ENCODE measurements at places on chromosomes 16 and 17.

DNA sequence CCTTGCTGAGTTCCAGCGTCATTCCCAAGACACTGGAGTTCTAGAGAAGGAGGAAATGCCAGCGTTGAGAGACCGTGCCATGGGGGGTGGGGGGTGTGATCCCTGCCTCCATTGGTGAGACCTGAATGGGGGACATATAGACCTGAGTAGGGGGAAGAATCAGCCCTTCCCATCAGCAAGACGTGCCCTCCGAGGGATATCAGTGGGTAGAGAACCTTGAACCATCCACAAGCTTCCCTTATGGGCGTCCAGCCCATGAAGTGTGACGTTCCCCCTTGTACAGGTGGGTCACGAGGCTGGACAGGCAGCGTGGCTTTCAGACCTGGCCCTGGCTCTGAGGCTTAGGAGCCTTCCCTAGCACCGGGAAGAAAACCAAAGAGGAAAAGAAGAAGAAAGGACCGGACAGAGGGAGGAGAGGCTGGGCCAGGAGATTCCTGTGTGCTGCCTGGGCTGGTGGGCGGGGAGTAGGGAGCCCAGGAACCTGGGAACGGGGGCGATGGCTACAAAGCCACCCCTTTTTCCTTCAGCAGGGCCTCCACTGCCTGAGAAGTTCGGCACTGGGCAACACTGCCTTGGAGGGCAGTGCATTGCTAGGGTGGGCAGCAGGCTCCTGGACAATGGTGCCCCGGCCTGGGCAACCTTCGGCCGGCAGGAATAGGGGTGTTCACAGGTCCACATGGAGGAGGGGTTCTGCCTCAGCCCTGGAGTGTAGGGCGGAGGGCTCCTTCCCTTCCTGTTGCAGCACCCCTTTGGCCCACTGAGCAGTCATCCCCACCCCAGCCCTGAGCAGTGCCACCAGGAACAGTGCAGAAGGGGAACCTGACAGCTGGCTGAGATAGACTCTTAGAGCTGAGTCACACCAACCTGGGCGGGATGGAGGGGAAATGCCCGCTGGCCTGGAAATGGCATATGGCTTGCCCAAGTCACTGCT is 7.2 kb downstream of the RAB11FIP4 start:
- no peak for DNase-seq

DNA sequence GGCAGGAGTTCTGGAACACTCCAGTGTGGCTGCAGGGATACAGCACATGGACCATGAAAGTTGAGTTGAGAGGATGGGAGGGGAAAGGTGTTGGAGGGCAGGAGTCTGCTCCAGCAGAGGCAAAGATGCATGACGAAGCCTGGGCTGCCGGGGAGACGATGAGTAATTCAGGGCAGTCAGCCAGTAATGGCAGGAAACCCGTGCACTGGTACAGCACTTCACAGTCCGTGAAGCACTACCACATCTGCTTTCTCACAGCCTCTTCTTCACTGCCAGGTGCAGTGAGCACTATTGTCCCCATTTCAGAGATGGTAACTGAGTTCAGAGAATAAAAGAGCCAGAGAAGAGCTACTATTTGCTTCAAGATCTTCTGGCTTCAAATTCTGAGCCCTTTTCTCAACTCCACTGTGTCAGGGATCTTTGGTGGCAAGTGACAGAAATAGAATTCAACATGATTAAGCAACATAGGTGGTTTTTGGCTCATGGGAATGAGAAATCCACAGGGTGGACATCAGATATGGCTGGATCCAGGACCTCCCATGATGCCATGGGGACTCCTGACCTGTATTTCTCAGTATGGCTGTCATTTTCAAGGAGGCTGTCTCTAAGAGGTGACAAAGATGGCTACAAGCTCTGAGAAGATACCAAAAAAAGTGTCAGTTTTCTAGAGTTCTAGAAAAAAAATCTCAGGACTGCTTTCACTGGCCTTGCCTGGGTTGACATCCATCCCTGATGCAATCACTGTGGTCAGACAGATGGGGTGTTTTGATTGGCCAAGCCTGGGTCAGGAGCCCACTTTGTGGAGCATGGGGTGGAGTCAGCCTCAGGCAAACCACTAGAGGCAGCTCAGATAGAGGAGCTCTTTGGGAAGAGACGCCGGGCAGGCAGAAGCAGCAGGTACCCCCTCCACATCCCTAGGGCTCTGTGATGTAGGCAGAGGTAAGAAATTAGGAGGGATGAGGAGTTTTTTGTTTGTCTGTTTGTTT is 24.7 kb downstream of the IL21R start:
- peak; percentile 91 for DNase-seq

DNA sequence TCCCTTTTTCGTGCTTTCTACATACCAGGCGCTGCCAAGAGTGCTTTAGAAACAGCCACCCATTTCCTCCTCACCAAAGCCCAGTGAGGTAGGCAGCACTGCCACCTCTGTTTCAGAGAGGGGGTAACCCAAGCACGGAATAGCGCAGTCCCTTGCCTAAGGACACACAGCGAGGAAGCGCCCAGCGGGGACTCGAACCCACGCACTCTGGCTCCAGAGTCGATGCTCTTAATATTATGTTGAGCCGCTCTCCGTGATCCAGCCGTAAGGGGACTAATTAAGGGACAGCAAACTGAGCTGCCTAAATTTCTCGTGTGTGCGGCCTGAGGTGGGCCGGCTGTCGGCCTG is 497 bp downstream of the CES1 start:
- DNase-seq = no peak

DNA sequence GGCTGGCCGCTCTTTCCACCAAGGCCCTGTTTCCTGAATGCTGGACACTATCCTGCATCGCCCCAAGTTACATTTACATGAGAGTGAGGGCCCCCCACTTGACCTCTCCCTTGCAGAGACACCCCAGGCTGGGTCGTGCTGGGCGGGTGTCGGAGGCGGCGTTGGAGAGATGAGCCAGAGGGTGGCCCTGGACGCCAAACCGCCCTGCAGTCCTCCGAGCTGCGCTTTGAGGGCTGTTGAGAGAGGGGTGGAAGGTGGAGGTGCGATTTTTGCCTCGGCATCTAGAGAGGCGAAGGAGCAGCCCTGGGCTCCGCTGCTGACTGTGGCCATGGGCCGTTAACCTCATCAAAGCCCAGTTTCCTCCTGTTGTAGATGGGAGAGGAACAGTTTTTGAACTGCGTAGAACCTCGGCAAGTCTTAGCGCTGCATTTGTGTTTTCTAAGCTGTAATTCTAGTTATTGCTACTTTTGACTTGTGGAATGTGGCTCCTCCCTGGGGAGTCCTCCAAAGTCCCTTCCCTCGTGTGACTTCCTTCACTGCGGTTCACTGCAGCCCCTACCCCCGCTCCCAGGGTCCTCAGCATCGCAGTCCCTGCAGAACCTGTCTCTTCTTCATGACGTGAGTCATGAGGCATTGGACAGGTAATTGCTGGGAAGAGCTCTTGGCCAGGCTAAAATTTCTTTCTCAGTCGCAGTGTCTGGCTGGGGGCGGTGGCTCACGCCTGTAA is 986 bp upstream of the ELOB start:
- DNase-seq = peak; percentile 23

DNA sequence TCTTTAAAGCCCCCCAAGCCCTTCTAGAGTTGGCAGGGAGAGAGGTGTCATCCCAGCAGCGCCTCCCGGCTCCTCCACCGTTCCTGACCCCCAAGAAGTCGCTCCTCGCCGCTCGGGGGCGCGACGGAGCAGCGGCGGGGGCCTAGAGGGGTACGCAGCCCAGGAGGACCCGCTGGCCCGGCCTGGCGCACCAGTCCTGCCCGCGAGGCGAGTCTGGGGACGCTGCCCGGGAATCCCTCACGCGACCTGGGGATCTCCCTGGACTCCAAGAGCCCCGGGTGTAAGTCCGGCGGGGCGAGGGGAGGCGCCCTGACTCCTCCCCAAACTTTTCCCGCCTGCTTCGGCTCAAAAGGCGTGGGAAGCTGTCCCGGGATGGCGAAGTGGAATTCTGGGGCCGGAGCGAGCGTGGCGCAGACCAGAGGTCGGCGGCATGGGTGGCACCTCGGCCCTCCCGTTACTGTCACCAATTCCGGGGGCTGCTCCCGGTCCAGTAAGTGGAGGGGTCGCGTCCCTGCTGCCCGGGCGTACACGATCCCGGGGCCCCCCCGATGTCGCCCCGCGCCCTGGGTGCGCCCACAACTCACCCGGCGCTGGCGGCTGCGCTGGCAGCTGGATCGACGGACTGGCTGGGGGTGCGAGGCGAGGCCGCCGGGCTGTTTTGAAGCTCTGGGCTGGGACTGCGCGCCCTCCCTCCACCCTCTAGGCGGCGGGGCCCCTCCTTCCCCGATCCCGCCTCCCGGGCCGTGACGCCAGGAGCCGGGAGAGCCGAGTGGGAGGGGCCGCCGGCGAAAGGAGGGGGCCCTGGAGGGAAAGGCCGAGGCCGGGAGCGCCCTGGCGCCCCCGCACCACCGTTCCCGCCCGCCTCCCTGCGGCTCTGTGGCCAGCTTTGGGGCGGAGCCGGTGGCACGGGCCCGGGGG is at the start of gene EMP2:
TSS of gene EMP2 (minus strand) at position 634 of the 918 bp plus-strand sequence. CDS start 32,981 bp downstream, outside the sequence.
- DNase-seq = peak; percentile 79

- no peak for DNase-seq
These were observed 14.3 kb upstream of the PRKAR1A start for GRCh38 chr17:68497885-68498319.

GRCh38 chr16:17098685-17099084 is 372.1 kb downstream of the XYLT1 start:
- DNase-seq = no peak

DNA sequence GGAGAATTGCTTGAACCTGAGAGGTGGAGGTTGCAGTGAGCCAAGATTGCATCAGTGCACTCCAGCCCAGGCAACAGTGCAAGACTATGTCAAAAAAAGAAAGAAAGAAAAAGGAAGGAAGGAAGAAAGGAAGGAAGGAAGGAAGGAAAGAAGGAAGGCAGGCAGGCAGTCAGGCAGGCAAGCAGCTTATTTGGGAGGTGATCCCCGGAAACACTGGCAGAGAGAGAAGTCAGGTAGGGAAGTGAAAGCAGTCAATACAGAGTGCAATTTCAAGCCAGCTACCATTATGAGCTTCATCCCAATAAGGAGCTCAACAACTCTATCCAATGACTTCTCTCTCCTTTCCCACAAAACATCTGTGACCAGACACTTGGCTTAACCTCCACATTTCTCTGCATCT is 83.0 kb upstream of the TBC1D3K start:
- DNase-seq = no peak

GRCh38 chr17:4487296-4487695 is 11.4 kb upstream of the SPNS2 start:
- DNase-seq = no peak

DNA sequence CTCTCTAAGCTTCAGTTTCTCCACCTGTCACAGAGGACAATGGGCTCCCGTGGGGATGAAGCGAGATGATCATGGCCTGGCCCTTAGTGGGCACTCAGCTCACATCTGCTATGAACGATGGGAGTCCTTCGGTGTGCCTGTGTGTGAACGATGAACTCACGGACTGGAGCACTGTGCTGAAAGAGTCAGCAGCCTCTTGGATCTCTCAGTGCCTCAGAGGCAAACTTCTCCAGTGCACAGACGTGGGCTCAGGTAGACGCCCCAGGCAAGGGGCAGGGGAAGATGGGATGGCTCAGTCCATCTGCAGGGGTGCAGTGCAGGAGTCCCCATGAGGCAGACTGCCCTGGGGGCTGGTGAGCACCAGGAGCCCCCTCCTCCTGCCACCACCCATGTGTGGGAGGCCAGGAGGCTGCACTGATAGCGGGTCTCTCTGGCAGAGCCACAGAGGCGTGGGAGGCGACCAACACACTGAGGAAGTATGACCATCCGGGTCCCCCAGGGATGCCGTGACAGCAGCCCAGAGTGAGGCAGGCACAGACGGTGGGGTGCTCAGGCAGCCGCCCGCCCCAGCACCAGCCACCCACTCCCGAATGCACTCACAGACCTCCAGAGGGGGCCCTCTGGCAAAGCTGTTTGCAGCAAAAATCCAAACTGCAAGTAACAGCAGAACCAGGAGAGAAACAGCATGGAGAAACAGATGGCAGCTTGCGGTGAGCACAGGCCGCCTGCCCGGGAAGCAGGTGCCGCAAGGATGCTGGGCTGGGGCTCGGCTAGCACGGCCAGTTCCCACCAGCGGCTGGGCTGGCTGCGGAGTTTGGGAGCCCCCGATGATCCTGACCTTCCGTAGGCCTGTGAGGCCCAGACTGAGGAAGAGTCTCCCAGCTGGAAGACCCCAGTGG is 82.7 kb downstream of the RPH3AL start:
- no peak for DNase-seq

GRCh38 chr16:82625066-82625968 is 1.5 kb upstream of the CDH13 start:
- DNase-seq = peak; percentile 24

DNA sequence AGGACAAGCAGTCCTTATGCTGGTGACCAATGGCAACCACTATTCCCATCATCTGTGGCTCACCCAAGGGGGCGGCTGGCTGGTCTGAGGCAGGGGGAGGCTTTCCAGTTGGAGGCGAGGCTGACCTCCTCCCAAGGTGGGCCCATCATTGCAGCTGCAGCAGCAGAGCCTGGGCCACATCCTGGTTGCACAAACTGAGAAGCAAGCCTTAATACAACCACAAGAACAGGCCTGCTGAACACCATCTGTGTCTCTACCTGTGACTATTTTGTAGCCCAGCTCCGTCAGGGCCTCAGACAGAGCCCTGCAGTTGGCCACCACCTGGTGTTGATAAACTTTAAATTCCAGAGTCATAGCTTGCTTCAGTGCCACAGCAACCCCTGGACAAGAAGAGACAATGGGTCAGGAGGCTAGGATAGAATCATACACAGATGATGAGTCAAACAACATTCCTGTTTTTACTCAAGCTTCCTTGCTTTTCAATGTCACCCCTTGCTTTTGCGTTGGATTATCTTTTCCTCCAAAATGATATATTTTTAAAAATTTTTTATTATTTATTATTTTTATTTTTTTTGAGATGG is 17.9 kb downstream of the SMCR8 start:
- peak; percentile 28 for DNase-seq

- peak; percentile 13 for DNase-seq
These were observed 1.5 kb upstream of the ADAP2 start for GRCh38 chr17:30920282-30920681.

GRCh38 chr16:67087803-67088202 is 21.9 kb upstream of the PHAF1 start:
- DNase-seq = no peak

DNA sequence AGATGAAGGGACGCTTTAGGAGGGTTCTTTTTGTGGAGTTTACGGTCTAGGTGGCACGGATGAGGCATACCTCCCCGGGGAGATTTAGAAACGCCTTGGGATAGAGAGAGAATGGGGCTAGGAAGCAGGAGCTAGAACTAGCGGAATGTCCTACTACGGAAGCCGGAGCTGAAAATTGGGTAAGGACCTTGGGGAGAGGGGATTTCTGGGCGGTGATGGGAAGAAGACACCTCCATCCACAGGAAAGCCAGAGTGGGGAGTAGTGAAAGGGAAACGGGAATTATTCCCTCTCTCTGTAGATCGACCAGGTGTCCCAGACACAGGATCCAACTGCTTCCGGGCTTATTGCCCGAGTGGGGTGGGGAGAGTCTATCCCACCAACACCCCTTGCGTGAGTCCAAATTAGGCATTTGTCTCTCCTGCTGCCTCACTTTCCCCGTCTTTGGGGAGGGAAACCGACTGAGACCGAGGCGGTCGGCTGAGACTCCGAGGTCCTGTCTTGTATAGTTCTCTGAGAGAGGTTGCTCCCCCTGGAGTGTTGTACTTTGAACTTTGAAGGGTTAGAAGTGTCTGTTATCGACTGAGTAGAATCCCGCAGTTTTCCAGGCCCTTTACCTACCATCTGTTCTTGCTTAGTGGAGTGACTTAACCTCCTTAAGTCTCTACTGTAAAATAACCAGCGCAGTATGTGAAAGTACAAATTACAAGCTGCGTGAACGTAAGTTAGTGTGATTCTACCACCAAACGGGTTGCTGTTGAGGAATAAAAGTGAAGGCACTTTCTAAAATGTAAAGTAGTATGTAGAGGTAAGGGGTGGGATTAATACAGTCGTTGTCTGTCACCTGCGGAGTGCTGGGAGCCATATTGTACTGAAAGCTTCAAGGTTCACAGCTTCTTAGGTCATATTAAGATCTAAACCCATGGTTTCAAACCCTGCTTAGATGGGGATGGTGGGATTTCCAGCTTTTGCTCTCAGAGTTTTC is 1.0 kb downstream of the RSPRY1 start:
- peak; percentile 46 for DNase-seq
